ENCODE measurements at places on chromosomes 1 and 21. TPM values are rescaled to one million over a fixed set of nuclear protein-coding genes. Genes with fewer than 3 reads are reported as not detected.
A peak's percentile ranks its signal among the peaks of the same experiment; 100 is the strongest.

The PRAMEF27 gene
- not detected for total RNA-seq

GRCh38 chr1:78691995-78692747 is 42.5 kb downstream of the IFI44 start:
- DNase-seq, result no peak

DNA sequence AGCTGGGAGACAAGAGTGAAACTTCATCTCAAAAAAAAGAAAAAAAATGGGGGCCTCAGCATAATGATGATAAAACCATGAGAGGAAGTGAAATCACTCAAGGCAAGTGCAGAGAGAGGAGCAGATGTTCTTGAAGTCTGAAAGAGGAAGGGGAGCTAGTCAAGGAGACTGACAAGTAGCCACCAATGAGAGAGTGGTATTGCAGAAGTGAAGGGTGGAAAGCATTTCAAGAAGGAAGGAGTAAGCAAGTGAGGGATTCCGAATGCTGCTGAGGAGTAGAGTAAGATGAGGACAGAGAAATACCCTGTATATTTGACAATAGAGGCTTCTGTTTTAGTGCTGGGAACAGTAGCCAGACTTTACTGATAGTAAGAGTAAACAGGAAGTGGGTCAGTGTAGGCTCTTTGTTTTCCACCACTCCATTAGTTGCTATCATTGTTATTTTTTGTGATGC is 2.9 kb downstream of the TATDN3 start:
- no peak for DNase-seq

DNA sequence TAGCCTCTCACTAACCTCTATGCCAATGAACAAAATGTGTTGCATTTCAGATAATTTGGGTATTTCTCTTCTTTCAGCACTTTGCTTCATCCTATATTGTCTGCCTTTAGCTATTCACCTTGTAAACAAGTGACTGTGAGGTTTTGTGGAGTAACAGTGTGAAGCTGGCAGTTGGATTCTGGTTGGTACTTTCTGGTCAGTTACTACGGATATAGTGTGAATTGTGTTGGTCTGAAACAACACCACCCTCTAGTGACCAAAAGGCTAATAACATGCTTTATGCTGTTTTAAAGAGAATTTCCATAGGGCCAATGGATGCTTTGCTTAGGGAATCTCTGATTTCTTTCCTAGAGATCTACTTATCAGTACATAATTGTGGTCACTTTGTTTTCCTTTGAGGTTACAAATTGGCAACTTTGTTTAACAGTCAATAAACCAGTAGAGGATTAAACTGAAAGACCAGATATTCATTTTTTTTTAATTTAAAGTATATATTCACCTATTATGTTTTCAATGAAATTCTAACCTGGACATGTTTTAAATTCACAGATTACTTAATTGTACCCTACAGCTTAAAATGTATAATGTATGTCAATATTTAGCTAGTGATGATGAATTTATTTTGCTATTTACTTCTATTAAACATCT is 2.5 kb upstream of the PTGER3 start:
- DNase-seq, result peak; percentile 85

All from HT-29 (cell line).